ENCODE measurements at places on chromosomes 4 and X.

- no peak for DNase-seq
Observed at GRCh38 chrX:24790166-24790565, 96.4 kb downstream of the POLA1 start.

- DNase-seq, result no peak
Observed at GRCh38 chr4:87405211-87405820, 14.3 kb upstream of the HSD17B11 start.

GRCh38 chrX:53547668-53548067, 113.5 kb upstream of the HSD17B10 start:
- no peak for DNase-seq

DNA sequence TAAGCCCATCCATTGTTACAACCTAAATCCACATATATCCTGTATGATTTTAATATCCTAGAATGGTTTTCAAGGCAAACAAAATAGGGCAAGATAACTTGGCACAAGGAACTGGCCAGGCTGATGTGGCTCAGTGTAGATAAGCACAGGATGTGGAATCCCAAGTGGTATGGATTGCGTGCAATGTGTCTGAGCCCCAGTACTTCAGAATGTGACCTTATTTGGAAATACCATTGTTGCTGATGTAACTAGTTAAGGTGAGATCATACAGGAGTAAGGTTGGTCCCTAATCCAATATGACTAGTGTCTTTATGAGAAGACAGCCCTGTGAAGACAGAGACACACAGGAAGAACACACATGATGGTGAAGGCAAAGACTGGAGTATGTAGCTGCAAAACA, 72.4 kb downstream of the IL21 start:
- no peak for DNase-seq

DNA sequence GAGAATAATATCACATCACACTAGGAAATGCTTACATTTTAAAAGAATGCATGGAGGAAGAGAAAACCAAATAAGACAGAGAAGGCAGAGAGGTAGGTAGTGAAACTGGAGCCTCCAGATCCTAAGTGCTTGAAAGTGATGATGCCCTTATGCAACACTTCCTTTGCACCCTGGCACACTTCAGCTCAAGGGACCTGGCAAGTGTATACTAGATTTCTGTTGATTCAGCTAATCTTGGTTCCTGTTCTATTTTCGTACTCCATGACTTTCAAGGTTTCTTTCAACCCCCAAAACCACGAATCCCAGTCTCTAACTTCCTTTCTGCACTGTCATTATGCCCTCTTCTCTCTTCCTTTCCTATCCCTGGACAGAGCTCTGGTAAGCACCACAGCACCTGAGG, 36.9 kb upstream of the SH3KBP1 start:
- peak; percentile 0 for DNase-seq
